ENCODE measurements at places on chromosomes 5 and 9.

GRCh38 chr5:553874-554273 is 29.6 kb upstream of the SLC9A3 start:
- DNase-seq, result no peak

DNA sequence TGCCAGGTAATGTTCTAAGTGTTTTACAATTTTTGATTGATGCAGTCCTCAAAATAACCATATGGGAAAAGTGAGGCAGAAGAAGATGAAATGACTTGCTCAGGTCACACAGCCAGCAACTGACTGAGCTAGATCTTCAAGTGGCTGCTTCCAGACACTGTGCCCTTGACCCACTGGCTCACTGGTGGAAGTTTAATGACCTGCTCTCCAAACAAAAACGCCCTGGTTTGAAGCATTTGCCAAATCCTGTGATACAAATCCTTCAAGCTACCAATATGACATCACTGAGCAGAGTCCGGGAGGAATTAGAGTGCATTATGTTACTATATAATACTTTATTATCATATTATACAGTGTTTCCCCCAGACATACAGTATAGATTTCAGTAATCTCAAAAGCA is 459.4 kb downstream of the GADD45G start:
- no peak for DNase-seq

DNA sequence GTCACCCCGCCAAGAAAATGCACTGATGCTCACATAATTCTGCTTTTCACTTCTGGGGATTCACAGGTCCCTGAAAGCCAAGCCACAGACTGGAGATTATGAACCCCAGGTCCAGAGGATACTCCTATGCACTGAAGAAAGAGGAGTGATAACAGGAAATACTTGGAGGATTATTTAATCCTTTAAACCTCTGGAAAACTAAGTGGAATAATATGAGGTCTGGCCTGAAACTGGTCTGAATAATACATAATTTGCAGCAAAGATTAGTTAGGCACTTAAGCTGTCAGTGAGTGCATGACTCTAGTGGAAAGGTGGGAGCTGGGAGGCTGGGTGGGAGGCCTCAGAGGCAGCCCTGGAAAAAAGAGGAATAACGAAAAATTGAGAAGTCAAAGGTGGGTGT is 45.7 kb downstream of the MARCHF3 start:
- no peak for DNase-seq

GRCh38 chr5:35266276-35266675 is 36.0 kb upstream of the PRLR start:
- DNase-seq, result no peak

DNA sequence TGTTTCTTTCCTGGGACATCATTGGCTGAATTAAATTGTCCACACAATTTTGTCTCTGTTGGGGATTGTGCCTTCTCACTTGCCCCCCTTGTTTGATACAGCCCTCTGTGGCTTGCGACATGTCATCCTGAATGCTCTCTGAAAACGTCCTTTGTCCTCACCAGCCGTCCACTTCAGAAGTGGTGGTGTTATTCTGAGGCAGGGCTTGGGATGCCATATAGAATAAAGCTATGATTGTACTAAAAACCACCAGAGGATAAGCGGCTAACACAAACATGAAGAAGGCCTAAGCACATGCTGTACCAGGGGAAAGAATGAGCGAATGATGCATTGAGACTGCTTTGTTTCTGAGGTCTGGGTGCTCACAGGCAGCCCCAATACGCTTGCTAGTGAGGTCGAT is 3.5 kb upstream of the SNX30 start:
- DNase-seq, result no peak

- no peak for DNase-seq
Measured at GRCh38 chr5:159905496-159905895, 10.8 kb upstream of the ADRA1B start.

All from stimulated activated CD8-positive, alpha-beta memory T cell treated with anti-CD3 and anti-CD28 coated beads, Interleukin-15, amount 100 ng/mL, for 24 hours (primary cell).